GM20000 (cell line): ENCODE measurements at places on chromosomes 6 and 20.
A peak's percentile ranks its signal among the peaks of the same experiment; 100 is the strongest.

GRCh38 chr20:3037654-3038053 lies 5.8 kb upstream of the GNRH2 start:
- no peak for DNase-seq

DNA sequence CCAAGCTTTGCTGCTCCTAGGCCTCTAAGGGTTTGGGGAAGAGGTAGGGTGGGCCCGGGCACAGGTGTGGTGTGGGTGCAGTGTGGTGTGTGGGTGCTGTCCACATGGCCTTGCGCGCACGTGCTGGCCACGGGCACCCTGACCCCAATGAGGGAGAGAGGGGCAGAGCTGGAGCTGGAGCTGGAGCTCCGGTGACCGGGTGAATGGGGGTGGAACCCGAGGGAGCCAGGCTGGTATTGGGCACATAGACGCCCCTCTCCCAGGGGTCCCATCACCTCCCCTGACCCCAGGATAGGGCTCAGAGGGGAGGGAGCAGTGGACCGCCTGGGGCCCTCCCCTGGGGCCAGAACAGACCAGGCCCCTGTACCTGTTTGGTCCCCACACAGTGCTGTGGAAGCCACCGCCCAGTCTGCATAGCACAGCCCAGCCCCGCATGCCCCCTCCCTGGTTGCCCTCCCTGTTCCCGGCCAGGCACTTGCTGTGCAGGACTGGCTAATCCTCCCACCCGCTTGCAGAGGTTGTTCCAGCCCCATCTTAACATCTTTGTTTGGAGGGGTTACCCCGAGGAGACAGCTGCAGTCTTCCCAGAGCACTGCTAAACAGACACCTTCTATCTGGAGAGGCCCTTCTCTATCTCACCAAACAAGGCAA lies 984 bp downstream of the ADAM33 start:
- DNase-seq = no peak

- DNase-seq = no peak
Observed at GRCh38 chr6:160679402-160679769, 15.3 kb upstream of the LPA start.

DNA sequence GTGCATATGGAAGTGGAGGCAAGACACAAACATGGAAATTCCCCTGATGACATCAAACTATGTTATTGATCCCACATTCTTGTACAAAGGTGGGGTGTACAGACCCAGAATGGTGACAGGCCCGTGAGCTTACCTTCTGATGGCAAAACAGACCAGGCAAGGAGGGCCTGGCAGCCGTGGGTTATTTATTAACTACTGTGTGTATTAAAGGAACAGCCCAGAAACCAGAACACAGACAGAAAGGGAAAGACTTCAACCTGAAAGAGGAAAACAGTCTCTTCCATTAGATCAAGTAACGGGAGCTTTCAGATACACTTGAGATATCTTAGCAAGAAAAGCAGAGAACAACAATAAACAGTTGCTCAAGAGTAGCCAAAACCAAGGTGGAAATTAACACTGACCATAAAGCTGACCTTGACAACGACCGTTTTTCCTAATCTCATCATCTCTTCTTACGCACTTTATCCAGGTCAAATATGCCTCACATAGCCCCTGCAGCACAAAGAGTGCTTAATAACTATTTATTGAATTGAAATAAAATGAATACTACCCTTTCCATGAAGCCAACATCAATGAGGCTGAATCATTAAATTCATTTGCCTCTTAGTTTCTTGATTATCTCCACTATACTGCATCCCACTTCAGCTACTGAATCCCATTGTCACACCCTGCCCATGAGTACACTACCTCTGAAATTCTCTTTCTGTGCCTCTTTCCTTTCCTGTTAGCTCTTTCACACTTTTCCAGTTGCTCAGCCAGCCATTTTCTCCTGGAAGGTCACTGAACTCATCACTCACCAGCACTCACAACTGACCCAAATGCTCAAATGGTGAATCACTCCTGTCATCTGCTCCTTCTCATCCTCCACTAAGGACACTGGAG lies 67.4 kb downstream of the MOXD1 start:
- no peak for DNase-seq

GRCh38 chr6:130831607-130832006 lies 4.4 kb downstream of the SMLR1 start:
- DNase-seq = no peak

DNA sequence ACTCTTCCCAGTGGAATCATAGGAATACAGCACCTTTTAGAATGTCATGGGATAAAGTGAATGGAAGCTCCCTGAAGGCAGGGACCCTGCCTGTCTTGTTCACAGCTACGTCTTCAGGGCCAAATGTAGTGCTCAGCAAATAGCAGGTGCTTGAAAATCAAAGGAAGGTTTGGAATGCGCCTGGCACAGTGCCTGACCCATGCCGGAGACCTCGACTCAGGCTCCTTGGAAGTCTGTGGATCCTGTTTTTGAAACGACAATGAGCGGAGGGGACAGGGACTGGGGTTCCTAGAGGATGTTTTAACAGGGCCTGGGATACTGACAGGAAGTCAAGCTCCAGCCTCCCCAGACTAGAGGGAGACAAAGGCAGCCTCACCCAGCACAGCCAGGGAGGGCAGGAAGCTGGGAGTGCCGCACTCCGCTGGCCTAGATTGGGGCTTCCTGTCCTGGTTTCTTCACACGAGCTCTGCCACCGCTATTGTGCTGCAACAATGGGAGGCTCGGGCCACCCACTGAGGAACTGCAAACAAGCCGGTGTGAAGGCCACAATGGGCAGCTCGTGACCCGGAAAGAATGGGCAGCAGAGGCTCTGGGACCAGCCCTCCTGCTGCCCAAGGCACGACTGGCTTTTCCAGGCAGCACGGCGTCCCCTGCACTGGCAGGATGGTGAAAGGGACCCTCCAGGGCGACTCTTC lies 76.7 kb downstream of the PREX1 start:
- no peak for DNase-seq

GRCh38 chr20:49835031-49835430 lies 22.4 kb downstream of the SLC9A8 start:
- DNase-seq = no peak

DNA sequence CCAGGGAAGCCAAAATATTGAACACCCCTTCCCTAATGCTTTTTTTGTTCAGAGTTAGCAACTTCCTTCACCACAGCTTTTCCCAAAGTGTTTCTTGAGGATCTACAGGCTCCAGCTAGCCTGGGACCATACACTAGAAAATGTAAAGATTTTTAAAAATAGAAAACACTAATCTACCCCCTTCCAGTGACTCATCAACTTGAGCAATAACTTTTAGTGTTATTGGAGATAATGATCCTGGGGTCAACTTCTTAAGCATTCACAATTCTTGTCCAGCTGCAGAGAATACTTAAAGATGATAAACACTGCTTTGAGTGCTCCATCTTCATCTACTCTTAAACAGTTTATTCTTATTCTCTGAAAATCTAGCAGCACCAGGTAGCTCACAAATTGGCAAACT lies 131.6 kb downstream of the COL9A1 start:
- DNase-seq = no peak

DNA sequence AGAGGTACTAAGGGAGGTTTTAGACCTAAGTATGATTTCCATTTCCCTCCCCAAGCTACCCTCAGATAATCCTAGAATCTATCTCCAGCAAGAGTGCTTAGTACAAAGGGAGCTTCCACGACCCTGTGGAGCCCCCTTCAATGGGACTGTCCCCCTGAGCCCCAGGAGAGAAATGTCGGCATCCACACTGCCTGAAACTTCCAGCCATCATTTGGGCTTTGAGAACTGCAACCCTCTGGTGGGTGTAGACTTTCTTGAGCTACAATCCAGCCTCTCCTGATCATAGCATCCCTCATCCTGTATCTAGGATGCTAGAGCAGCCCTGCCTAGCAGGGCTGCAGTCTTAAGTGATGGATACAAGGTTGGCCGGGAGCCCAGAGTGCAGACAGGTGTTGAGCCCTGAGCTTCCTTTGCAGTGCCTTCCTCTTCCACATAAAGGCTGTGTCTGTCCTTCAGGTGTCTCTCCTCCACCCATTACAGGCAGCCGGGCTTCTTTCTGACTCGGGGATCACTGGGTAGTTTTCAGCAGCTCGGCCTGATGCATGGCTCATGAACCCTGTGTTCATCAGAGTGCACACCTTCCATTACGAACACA lies 424.5 kb downstream of the PREX1 start:
- no peak for DNase-seq

- no peak for DNase-seq
Observed at GRCh38 chr20:1402149-1402548, 9.3 kb upstream of the FKBP1A start.

DNA sequence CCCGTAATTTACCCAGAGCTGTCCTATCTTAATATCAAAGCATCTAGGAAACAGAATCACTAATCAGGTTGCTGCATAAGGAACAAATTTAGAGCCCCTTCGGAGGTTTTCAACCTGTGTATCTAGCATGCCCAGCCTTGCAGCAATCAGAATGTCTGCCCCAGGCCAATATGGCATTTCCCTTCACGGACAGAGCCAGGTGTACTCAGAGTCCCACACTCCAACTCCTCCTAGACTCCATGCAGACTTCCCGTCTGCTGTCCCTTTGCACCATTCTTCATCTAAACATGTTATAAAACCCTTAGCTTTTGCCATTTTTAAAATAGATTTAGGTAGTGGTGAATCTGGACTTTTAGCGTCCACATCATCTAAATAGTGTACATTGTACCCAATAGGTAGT lies 61.0 kb downstream of the ZHX3 start:
- DNase-seq = no peak

- DNase-seq = no peak
Observed at GRCh38 chr20:59031564-59032022, 542 bp downstream of the ATP5F1E start.

DNA sequence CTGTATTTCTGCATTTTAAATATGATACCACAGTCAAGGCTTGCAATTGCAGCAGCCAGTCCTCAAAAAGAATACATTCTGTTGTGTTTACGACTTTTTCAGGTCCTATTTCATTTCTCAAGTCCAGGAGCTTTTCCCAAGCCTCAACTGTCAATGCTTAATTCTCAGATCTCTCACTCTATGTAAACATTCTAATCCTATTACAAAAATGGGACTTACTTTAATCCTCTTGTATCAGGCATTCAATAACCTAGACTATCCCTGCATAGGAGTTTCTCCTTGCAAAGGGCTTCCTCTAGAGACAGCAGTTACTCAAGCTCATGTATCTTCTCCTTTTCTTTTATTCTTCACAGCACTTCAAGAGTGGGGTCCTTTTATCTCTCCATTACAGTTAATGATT lies 1293.0 kb downstream of the GRIK2 start:
- DNase-seq = no peak

DNA sequence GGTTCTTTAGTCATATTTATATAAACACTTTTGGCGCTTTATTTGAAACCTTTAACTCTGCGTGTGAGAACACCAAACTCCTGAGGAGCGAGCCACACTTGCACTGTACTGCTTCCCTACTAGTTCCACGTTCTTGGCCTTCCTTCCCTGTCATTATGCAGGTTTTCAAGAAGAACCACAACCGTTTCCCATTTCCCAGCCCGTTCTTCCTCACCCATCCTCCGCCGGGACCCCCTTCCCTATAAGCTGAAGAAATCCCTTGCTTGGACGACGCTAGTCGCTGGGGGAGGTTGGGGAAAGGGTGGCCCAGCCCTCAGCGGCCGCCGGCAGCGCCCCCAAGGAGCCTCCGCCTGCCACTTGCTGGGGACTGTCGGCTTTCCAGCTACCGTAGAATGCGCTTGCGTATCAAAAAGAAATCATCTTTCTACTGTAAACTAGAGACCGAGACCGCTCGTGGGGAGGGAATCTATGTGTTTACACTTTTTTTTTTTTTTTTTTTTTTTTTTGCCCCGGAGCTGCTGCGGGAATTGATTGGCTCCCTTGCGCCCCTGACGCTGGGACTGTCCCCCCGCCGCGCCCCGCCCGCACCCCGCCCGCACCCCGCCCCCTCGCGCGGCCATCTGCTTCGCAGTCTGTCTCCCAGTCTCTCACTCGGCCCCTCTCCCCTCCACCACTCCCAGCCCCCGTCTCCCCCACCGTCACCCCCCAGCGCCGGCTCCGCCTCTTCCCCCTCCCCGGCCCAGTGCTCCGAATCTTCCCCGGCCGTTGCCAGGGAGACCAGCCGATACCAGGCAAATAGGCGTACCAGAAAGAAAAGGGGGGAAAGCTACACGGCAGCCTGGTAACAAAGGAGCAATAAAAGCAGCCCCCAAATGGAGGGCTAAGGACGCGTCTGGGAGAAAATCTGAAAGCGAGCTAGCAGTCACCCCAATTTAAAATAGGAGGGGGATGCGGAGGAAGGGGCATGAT lies 2.3 kb upstream of the MARCKS start:
- DNase-seq = peak; percentile 87

GRCh38 chr6:118889163-118889562 lies 4.8 kb upstream of the ASF1A start:
- no peak for DNase-seq

DNA sequence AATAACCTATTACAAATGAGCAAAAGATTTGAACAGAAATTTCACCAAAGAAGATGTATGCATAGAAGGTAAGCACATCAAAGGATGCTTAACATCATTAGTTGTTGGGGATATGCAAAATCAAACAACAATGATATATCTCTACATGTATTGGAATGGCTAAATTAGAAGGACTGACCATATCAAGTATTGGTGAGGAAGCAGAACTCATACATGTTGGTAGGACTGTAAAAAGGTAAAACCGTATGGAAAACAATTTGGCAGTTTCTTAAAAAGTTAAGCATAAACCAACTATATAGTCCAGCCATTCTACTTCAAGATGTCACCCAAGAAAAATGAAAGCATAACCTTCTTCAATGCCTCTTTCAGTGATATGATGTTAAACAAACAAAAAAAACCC lies 114.0 kb downstream of the MYB start:
- DNase-seq = no peak

GRCh38 chr6:105896821-105897095 lies 189.4 kb upstream of the PRDM1 start:
- DNase-seq = no peak

- DNase-seq = no peak
Observed at GRCh38 chr6:56497240-56497639, 145.4 kb downstream of the DST start.

DNA sequence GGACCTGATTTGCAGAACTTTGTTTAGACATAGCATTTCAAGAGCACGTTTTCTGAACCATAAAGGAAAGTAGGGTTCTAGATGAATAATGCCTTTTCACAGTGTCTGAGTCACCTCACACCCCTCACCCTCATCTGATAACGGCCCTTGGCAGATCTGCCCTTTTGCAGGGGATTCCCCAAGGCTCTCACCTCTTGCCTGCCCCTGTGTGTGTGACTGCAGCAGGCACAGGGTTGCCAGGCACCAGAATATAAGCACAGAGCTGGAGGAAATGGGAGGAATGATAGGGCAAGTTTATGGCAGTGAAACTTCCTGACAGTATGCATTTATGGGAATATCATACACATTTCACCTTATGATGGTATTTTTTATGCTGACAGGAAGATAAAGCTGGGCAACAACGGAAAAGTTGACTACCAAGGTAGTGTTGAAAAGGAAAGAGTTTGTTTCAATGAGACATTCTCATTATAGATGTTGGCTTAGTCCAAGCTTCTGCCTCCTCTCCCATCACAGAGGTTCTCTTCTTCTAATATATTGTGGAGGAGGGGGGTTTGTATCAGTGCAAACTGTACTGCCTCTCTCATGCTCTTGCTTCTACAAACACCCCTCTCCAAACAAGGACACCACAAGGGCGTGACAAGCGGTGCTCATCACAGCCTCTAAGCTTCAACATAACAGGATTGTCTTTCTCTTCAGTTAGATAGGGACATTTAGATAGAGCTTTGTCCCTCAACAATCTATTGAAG lies 101.5 kb upstream of the BACH2 start:
- DNase-seq = no peak
